ENCODE measurements at places on chromosomes 2 and 18. TPM values are rescaled to one million over a fixed set of nuclear protein-coding genes. Genes with fewer than 3 reads are reported as not detected.

Gene ABCB11
- under 0.01 TPM for total RNA-seq

Gene RAMP1
- 2.6 TPM for total RNA-seq

Gene TIMM21
- total RNA-seq = 19.2 TPM

Gene SCN3A
- total RNA-seq = 1.3 TPM

Gene PID1
- 21.1 TPM for total RNA-seq

Gene GREB1L
- not detected for total RNA-seq

Gene IL1R2
- not detected for total RNA-seq

Gene UPP2
- not detected for total RNA-seq

Gene RAX
- not detected for total RNA-seq

Gene CSRNP3
- total RNA-seq = 3.0 TPM

Gene C1GALT1C1L
- total RNA-seq = 1.0 TPM

Gene CD8B2
- total RNA-seq = not detected

Gene CXCR2
- total RNA-seq = not detected

Gene PSD4
- total RNA-seq = 1.6 TPM

Gene GPR39
- 1.3 TPM for total RNA-seq

Gene HOXD11
- not detected for total RNA-seq

Gene LYPD6
- 0.33 TPM for total RNA-seq

Gene LYG1
- total RNA-seq = 0.73 TPM

Gene EDAR
- total RNA-seq = not detected

Gene STON1
- total RNA-seq = 14.4 TPM

Gene NR4A2
- total RNA-seq = 0.33 TPM

Gene TMEM163
- total RNA-seq = not detected

Gene ATOH8
- 55.9 TPM for total RNA-seq

Gene DNER
- total RNA-seq = 0.44 TPM

Measured in smooth muscle cell of trachea (primary cell).